ENCODE measurements at places on chromosomes 2 and 18. TPM values are rescaled to one million over a fixed set of nuclear protein-coding genes. Genes with fewer than 3 reads are reported as not detected.

STK36 gene
- polyA plus RNA-seq, result 67.4 TPM

NYAP2 gene
- not detected for polyA plus RNA-seq

ANKRD12 gene
- 1.5 TPM for polyA plus RNA-seq

CHRNA1 gene
- 30.8 TPM for polyA plus RNA-seq

- H3K27ac ChIP-seq, result no peak overlapping the region
- DNase-seq, result no peak
- H3K36me3 ChIP-seq, result no peaks in the 10 kb centered on the region
- no peaks in the 10 kb centered on the region for H3K4me1 ChIP-seq
- H3K27me3 ChIP-seq, result no peaks in the 10 kb centered on the region
- no peak overlapping the region for H3K4me3 ChIP-seq
These were observed 334.5 kb upstream of the CDH2 start for GRCh38 chr18:28511413-28511821.

GRCh38 chr2:241914542-241914941 is 45.0 kb downstream of the RTP5 start:
- no peak for DNase-seq
- no peak overlapping the region for H3K27ac ChIP-seq
- no peaks in the 10 kb centered on the region for H3K4me1 ChIP-seq
- H3K4me3 ChIP-seq, result no peak overlapping the region
- H3K36me3 ChIP-seq, result no peaks in the 10 kb centered on the region
- no peaks in the 10 kb centered on the region for H3K27me3 ChIP-seq

DNA sequence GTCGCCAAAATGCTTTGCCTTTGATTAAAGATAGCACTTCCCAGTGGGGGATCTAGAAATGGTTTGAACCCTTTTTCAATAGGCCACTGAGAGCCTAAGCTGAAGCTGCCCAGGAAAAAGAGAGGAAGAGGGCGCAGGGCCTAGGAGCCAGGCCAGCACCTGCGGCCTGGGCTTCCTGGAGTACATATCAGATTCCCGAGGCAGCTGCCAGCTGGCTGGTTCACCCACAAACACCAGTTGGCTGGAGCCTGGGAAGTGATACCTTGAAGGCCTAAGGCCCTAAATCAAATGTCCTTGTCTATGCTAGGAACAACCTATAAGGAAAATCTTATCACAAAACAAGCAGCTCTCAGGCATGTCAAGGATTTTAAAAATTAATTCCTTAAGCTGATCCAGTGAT is 37.1 kb downstream of the ANKRD44 start:
- H3K36me3 ChIP-seq, result no peaks in the 10 kb centered on the region
- H3K4me1 ChIP-seq, result no peaks in the 10 kb centered on the region
- no peaks in the 10 kb centered on the region for H3K27me3 ChIP-seq
- H3K4me3 ChIP-seq, result no peak overlapping the region

- no peak overlapping the region for H3K27ac ChIP-seq
- peaks cover 2% of the 10 kb centered on the region for H3K27me3 ChIP-seq
- H3K36me3 ChIP-seq, result no peaks in the 10 kb centered on the region
- H3K4me3 ChIP-seq, result no peak overlapping the region
These were observed 151.9 kb downstream of the CD226 start for GRCh38 chr18:69795791-69796190.

DNA sequence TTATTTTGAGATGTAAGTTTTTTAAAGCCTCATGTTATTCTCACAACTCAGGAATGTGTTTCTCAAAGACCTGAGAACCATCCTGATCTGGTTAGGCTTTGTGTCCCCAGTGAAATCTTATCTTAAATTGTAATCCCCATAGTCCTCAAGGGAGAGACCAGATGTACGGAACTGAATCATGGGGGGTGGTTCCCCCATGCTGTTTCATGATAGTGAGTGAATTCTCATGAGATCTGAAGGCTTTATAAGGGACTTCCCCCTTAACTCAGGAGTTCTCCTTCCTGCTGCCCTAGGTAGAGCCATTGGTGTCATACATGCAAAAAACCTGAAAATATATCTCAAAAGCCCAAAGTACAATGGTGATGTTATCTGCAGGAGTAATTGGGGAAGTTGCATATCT is 836.7 kb downstream of the CBLN2 start:
- H3K27ac ChIP-seq, result no peak overlapping the region
- H3K27me3 ChIP-seq, result no peaks in the 10 kb centered on the region
- H3K36me3 ChIP-seq, result no peaks in the 10 kb centered on the region

DNA sequence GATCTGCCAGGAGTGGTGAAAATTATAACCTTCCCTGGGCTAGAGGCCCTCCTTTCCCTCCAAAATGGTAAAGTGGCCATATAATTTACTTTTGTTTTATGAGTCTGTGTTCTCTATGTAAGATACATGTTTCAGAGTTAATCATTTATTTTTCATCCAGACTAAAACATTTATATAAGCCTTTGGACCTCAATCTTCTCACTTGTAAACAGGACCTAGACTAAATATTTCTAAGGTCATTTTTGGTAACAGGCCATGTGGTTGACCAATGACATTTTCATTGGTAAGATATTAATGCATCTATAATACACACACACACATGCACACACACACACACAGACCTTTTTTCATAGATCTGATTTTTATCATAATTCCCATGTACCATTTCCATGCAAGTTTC is 79.7 kb upstream of the KCTD1 start:
- DNase-seq, result no peak
- no peaks in the 10 kb centered on the region for H3K4me1 ChIP-seq
- H3K27me3 ChIP-seq, result no peaks in the 10 kb centered on the region
- H3K4me3 ChIP-seq, result no peak overlapping the region
- no peak overlapping the region for H3K27ac ChIP-seq

GRCh38 chr2:16103614-16104314 is 163.4 kb downstream of the MYCN start:
- H3K36me3 ChIP-seq, result no peaks in the 10 kb centered on the region
- H3K4me3 ChIP-seq, result no peak overlapping the region
- H3K27ac ChIP-seq, result no peak overlapping the region
- no peaks in the 10 kb centered on the region for H3K4me1 ChIP-seq

- H3K27ac ChIP-seq, result no peak overlapping the region
- peaks cover 24% of the 10 kb centered on the region for H3K4me1 ChIP-seq
- H3K36me3 ChIP-seq, result peaks cover 2% of the 10 kb centered on the region
- no peaks in the 10 kb centered on the region for H3K27me3 ChIP-seq
- no peak overlapping the region for H3K4me3 ChIP-seq
These were observed 126.2 kb upstream of the EML6 start for GRCh38 chr2:54597153-54597848.

DNA sequence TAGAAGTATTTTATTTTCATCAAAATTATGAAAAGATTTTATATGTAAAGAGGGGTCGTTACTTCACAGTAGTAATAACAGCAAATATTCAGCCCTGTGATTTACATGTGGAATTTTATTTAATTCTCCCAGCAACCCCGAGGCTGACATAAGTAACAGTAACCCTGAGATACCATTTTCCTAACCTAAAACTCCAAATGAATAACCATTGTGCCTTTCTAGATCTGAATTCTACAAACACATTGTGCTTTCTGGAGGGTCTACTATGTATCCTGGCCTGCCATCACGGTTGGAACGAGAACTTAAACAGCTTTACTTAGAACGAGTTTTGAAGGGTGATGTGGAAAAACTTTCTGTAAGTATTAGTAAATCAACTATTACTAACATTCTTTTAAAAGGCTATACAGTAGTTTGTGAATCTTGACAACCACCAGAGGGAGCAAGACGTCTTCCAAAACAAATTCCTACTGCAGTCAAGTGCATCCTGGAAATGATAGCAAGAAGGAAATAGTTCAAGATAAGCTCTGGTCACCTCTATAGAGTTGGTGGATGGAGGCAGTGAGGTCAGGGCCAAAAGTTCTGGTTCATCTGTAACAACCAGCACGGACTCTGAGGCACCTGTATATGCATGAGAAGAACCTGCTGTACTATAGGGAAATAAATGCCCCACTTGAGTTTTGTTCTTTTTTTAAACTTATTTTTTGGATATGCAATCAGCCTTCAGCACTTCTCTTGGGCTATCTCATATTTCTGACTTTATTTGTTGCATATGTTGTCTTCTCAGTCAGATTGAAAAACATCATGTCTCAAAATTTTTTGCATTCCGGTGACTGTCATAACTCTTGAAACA is 37.4 kb downstream of the ACTR2 start:
- no peak overlapping the region for H3K4me3 ChIP-seq
- DNase-seq, result peak; percentile 73
- H3K27ac ChIP-seq, result no peak overlapping the region
- peaks cover 2% of the 10 kb centered on the region for H3K4me1 ChIP-seq
- peaks cover 17% of the 10 kb centered on the region for H3K36me3 ChIP-seq

- H3K4me3 ChIP-seq, result no peak overlapping the region
- H3K4me1 ChIP-seq, result no peaks in the 10 kb centered on the region
- no peaks in the 10 kb centered on the region for H3K27me3 ChIP-seq
- H3K27ac ChIP-seq, result no peak overlapping the region
- DNase-seq, result no peak
These were observed 118.9 kb downstream of the TMX3 start for GRCh38 chr18:68596016-68596415.

- no peak for DNase-seq
- no peaks in the 10 kb centered on the region for H3K4me1 ChIP-seq
- H3K36me3 ChIP-seq, result no peaks in the 10 kb centered on the region
- no peaks in the 10 kb centered on the region for H3K27me3 ChIP-seq
- no peak overlapping the region for H3K27ac ChIP-seq
These were observed 422.0 kb downstream of the GALR1 start for GRCh38 chr18:77671456-77672167.

GRCh38 chr2:159155320-159155719 is 131.2 kb downstream of the WDSUB1 start:
- H3K27ac ChIP-seq, result no peak overlapping the region
- DNase-seq, result no peak
- H3K4me3 ChIP-seq, result no peak overlapping the region
- peaks cover 38% of the 10 kb centered on the region for H3K4me1 ChIP-seq

- no peaks in the 10 kb centered on the region for H3K27me3 ChIP-seq
- H3K27ac ChIP-seq, result no peak overlapping the region
- H3K36me3 ChIP-seq, result no peaks in the 10 kb centered on the region
- no peaks in the 10 kb centered on the region for H3K4me1 ChIP-seq
- DNase-seq, result no peak
These were observed 246.0 kb upstream of the UBE2E3 start for GRCh38 chr2:180734382-180734781.

- H3K27ac ChIP-seq, result no peak overlapping the region
- H3K4me3 ChIP-seq, result no peak overlapping the region
- H3K4me1 ChIP-seq, result no peaks in the 10 kb centered on the region
These were observed 17.0 kb upstream of the MPP4 start for GRCh38 chr2:201715459-201715858.

DNA sequence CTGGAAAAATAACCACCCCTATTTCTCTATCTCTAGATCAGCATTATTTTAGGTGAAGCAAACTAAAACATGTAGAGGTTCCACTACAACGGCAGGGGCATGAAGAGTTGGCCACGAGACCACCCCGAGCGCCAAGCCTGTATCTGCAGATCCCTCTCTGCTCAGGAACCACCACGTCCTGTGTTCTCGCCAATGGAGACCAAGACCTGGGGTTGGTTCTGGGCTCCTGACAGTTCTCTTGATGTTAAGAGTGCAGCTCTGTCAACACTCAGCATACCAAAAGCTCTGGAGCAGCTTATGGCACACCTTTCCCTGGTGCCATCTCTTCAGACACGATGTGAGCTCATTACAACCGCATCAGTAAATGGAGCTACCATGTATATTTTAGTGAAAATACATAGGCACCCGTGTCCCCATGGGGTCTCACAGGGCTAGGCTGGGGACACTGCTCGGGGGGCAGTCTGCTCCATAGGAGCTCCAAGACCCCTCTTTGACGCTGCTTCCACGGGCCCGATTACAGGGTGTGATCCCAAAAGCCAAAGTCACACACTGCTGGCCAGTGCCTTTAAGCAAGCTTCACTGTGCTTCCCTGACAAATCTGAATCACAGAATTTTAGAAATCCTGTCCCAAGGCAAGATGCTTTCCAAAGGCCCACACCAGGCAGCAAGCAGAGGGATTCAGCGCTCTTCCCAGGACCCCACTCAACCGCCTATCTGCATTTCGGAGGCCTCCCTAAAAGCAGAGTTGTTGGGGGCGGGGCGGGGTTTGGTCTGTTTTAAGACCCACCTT is 72.2 kb downstream of the EMILIN2 start:
- H3K27me3 ChIP-seq, result no peaks in the 10 kb centered on the region
- peaks cover 23% of the 10 kb centered on the region for H3K4me1 ChIP-seq
- H3K4me3 ChIP-seq, result no peak overlapping the region
- peaks cover 15% of the 10 kb centered on the region for H3K36me3 ChIP-seq

DNA sequence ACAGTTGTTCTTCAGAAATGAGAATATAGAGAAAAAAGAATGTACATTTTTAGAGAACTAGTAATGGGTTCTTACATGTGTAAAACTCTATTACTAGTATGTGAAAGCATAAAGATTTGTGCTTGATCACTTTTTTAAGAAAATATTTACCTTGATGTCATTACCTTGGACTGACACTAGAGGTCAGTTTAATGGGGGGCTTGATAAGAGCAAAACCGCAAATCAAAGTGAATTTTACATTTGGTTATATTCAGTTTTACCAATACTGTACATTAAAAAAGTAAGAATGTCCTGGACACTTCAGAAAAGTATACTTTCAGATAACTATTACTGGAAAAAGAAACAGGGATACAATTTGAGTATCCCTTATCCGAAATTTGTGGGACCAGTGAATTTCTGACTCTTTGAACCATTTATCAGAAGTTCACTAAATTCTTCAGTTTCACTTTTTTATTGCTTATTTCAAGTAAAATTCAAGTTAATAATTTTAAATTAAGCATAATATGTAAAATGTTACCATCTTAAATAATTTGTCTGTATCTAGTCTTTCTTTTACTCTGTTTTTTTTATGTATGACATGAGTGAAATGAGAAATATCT is 1149.5 kb downstream of the DSC3 start:
- no peaks in the 10 kb centered on the region for H3K4me1 ChIP-seq
- no peak overlapping the region for H3K4me3 ChIP-seq
- DNase-seq, result peak; percentile 19
- no peaks in the 10 kb centered on the region for H3K36me3 ChIP-seq

- no peak overlapping the region for H3K4me3 ChIP-seq
- H3K27me3 ChIP-seq, result no peaks in the 10 kb centered on the region
- H3K36me3 ChIP-seq, result no peaks in the 10 kb centered on the region
- no peak for DNase-seq
- H3K4me1 ChIP-seq, result peaks cover 2% of the 10 kb centered on the region
These were observed 151.7 kb downstream of the ARHGAP28 start for GRCh38 chr18:6881034-6881820.

DNA sequence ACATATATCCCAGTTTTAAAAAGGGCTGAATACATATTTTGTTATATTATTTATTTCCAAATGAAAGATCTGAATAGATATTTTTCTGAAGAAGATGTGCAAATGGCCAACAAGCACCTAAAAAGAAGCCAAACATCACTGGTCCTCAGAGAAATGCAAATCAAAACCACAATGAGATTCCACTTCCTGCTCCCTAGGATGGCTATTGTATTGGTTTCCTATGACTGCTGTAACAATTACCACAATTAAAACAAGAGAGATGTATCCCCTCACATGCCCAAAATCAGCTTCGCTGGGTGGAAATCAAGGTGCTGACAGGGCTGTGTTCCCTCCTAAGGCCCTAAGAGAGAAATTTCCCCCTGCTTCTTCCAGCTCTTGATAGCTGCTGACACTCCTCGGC is 23.2 kb downstream of the ABCB11 start:
- H3K4me3 ChIP-seq, result no peak overlapping the region
- H3K27me3 ChIP-seq, result no peaks in the 10 kb centered on the region
- peak; percentile 20 for DNase-seq

- H3K27me3 ChIP-seq, result peaks cover 2% of the 10 kb centered on the region
- no peaks in the 10 kb centered on the region for H3K36me3 ChIP-seq
- no peak for DNase-seq
- H3K4me1 ChIP-seq, result no peaks in the 10 kb centered on the region
- no peak overlapping the region for H3K4me3 ChIP-seq
- H3K27ac ChIP-seq, result no peak overlapping the region
These were observed 46.6 kb upstream of the SLC14A1 start for GRCh38 chr18:45677276-45677807.

- no peak for DNase-seq
- no peaks in the 10 kb centered on the region for H3K36me3 ChIP-seq
These were observed 104.9 kb downstream of the FAM210A start for GRCh38 chr18:13621446-13621849.

Measured in endothelial cell of umbilical vein (primary cell).